Epithelial cell of esophagus (primary cell): ENCODE measurements at places on chromosomes 11 and 22.

DNA sequence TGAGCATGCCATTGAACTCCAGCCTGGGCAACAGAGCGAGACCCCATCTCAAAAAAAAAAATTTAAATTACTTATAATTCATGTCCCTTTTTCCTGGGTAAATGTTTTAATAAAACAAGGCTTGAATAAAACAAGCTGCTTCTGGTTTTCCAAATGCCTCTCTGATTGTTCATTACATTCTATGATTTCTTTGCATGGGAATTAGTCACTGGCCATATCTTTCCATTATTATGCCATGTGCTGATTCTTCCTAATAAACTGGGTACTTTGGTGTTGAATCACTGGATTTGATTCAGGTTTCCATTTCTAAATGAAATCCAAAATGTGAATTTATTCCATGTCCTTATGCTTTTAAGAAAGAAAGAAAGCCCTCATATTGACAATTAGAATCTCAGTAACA is 42.6 kb downstream of the ZNF215 start:
- DNase-seq, result peak; percentile 64

- DNase-seq, result no peak
These were observed 8.0 kb downstream of the MMP7 start for GRCh38 chr11:102522312-102523188.

DNA sequence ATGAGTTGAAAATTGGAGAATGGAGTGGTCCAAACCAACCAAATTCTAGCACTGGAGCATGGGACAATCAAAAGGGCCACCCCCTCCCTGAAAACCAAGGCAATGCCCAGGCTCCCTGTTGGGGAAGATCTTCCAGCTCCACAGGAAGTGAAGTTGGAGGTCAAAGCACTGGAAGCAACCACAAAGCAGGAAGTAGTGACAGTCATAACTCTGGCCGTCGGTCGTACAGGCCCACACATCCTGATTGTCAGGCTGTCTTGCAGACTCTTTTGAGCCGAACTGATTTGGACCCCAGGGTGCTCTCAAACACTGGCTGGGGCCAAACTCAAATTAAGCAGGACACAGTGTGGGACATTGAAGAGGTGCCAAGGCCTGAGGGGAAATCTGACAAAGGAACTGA is 80.5 kb upstream of the ADSL start:
- peak; percentile 20 for DNase-seq

- peak; percentile 81 for DNase-seq
These were observed 82.3 kb upstream of the EED start for GRCh38 chr11:86162239-86162638.

DNA sequence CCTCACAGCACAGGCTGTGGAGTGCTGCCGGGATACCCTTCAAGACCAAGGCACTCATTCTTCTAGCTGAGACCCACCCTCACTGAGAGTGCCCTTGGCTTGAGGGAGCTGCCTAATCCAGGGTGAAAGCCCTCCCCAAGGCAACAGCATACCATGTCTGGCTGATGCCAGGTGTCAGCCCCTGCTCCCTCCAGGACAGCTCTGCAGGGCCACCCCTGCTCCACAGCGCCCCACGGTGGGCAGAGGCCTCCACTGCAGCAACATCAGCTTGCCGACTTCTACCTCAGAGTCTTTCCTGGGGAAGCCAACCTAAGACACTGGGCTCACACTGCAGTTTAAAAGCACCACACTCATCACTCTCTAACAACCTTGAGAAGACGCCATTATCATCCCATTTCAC is 29.0 kb downstream of the TTLL1 start:
- DNase-seq, result peak; percentile 29

- no peak for DNase-seq
These were observed 564.2 kb upstream of the KIRREL3 start for GRCh38 chr11:127564810-127565209.

GRCh38 chr11:73423506-73423905 is 47.3 kb downstream of the RELT start:
- peak; percentile 70 for DNase-seq

DNA sequence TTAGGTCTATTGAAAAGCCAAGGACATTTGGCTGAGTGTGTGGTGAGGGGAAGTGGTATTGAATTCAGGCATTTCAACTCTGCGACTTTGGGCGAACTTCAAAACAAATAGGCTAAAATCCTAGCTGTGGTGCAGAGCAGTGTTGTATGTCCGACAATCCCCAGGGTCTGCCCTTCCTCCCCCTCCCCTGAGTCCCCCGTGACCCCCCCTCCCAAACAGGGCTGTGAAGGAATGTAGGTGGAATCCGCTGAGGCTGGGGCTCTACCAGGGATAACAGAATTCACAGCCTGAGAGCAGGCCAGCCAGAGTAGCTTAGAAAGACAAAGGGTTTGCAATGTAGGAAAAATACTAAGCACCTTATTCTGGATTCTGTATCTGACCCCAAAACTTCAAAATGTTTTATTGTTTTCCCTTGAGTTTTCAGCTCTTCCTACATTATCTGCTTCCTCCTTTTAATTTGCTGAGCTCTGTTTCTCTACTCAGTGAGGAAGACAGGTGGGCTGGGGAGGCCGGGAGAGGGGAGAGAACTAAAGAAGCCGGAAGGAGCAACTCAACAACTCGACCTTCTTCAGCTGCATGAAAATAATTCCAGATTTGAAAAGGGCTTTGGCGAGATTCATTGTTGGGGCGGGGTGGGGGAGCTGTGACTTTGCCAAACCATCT is 315.2 kb downstream of the BLID start:
- DNase-seq, result no peak

GRCh38 chr22:30161051-30161469 is 80.8 kb downstream of the HORMAD2 start:
- DNase-seq, result no peak

DNA sequence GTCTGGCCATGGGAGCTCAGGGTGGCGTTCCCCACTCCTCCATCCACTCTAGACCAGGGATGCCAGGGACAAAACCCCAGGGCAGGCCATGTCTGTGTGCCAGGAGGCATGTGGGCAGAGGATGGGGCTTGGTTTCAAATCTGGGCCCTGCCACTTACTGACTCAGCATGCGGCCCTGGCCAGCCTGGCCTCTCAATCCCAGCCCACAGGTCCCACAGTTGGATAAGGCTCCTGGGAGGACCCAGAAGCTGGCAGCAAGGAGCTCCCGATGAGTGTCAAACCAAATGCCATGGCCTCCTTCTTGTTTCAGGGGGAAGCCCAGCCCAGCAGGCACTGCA is 1290.4 kb downstream of the BRD1 start:
- no peak for DNase-seq

DNA sequence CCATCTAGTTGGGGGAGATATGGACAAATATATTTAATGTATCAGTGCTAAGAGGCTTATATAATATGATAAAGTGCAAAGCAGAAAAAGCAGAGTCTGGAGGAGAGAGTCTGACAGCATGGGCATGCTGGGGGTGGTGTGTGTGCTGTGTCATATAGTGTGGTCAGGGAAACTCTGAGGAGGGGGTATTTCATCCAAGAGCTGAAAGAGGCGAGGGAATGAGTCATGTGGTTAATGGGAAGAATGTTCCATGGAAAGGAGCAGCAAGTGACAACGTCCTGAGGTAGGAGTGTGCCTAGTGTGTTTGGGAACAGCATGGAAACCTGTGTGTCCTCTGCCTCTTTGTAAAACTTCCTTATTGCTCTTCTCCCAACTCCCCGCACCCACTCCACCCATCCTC is 38.0 kb downstream of the EIF3F start:
- DNase-seq, result no peak

GRCh38 chr11:1672613-1673350 is 24.2 kb upstream of the KRTAP5-6 start:
- DNase-seq, result no peak

DNA sequence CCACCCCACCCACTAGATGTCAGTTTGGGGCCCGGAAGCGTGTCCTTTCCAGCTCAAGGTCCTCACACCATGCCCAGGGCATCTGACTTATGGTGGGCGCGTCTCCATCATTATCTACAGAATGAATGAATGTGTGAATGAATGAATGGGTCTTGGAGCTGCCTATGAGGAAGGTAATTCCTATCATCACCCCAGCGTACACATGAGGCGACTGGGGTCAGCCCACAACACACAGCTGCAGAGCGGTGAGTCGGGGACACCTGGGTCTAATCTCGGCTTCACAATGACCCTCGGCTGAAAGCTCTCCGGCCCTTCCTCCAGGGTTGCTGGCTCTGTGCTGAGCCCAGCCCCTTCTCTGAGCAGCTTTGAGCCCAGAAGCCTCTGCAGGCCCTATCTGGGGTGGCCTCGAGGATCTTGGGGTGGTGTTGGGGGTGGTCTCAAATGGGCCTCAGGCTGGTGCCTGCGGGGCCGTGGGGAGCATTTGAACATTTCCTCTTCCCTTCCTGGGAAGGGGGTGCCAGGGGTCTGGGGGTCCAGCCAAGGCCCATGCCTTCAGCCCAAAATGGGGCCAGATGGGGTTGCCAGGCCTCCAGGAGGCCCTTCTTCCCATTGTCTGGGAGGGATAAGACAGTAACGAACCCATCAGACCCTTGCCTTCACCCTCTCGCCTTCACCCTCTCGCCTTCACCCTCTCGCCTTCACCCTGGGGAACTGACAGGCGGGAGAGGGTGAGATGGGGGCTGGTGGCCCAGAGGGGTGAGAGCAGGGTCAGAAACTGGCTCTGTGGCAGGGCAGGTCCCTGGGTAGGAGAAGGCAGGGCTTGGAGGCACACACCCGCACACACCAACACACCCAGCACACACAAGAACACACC is 82.4 kb downstream of the MYEOV start:
- DNase-seq, result peak; percentile 43

DNA sequence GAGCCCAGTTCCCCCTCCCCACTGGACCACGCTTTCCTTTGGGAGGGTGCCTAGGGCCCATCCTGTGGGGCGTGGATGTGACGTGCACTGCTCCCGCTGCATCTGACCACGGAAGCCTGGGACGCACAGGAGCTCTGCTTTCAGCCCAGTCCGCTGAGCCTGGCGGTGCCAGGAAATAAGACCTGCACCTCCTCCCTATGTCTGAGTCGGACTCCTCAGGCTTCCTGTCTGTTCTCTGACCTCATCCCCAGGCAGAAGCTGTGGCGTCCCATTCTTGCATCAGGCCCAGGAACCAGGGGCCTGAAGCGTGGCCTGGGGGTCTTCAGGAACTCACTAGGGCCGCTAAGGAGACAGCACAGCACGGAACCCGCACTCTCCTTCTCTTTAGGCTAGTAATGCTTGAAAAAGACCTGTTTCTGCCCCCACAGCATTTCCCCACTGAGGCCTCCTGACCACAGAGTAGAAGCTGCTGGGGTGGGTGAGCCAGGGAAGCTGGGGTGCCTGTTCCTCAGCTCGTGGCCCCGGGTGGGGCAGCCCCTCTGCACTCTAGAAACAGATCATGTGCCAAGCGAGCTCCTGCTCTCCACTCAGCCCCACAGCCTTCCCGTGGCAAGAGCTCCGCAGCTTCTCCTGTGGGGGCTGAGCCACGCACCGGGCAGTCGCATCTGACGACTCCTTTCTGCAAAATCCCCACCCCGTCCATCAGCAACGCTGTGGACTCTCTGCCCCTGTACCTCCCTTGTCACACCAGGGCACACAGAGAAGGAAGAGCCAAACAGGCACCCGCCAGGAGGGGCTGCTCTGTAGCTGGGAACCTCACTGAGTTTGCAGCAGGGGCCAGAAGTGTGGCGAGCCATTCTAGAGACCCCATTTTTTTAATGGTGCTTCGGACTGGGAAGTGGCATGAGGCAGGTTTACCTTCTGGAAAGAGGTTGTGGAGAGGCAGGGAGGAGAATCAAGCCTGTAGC is 22.6 kb downstream of the MOV10L1 start:
- DNase-seq, result peak; percentile 44

GRCh38 chr22:29152954-29153719 is 52.6 kb upstream of the EMID1 start:
- no peak for DNase-seq

- DNase-seq, result no peak
These were observed 484.6 kb downstream of the OPCML start for GRCh38 chr11:133047771-133048115.

GRCh38 chr11:118910309-118911112 is 15.2 kb downstream of the BCL9L start:
- DNase-seq, result peak; percentile 88

DNA sequence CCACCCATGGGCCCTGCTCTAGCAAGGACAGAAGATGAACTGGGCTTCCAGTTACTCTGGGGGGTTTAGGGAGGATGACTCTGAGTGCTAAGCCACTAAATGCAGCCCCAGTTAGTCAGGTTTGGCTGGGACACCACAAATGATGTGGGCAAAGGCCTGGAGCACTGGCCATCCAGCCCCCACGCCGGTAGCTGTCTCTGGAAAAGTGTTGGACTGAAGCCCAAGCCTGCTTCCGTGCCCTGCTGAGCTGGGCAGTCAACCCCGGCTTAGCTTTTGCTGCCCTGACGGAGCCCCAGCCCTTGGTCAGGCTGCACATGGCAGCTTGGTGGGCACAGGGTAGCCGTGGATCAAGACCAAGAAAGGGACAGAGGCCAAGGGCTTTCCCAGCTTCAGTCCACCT is 5.7 kb upstream of the GSTP1 start:
- DNase-seq, result no peak

DNA sequence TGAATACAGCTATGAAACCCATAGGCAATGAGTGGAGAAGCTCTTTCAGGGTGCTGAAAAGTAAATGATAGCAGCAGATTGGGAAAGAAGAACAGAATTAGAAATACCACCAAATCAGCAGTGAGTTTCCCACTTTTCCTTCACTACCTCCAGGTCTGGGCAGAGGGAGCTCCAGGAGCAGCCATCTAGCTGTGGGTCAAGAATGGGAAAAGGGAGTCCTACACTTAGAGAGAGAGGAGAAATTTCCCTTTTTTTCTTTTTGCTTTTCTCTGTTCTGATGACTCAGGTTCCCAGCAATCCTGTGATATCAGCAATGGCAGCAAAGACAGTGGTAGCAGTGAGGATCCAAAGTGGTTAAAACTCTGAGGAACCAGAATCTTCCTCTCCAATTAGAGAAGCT is 263.9 kb downstream of the NXPE2 start:
- DNase-seq, result no peak

DNA sequence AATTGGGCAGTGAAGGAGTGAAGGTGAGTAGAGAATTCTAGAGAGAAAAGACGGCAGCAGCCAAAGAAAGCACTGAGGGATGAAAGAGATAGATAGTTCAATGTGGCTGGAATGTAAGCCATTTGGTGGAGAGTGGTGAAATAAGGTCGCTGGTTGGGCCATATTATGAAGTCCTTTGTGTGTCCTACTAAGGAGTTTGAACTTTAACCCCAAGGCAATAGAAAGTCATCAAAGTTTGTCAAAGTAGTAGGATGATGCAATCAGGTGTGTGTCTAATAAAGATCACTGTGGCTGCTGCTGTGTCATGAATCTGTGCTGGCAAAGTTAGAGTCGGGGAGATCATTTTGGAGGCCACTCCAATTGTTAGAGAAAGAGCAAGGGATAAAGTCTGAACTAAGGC is 18.7 kb downstream of the RNF121 start:
- DNase-seq, result peak; percentile 51

GRCh38 chr11:134905928-134906327 is 493.9 kb upstream of the B3GAT1 start:
- DNase-seq, result no peak

GRCh38 chr11:69461272-69461962 is 20.0 kb upstream of the LINC01488 start:
- DNase-seq, result no peak
